Stimulated activated CD8-positive, alpha-beta memory T cell treated with anti-CD3 and anti-CD28 coated beads, Interleukin-4, amount 100 ng/mL, for 4 hours (primary cell): ENCODE measurements at places on chromosomes 1 and 21.

GRCh38 chr1:157776971-157777391 lies at the start of gene FCRL2:
TSS of gene FCRL2 (minus strand) at chr1:157777132. CDS start at chr1:157777073, 59 bp downstream.
- DNase-seq, result no peak

GRCh38 chr1:231549733-231550447 lies 21.4 kb downstream of the TSNAX start:
- DNase-seq, result no peak

- DNase-seq, result no peak
These were observed 215.9 kb downstream of the NEGR1 start for GRCh38 chr1:72066431-72066830.

DNA sequence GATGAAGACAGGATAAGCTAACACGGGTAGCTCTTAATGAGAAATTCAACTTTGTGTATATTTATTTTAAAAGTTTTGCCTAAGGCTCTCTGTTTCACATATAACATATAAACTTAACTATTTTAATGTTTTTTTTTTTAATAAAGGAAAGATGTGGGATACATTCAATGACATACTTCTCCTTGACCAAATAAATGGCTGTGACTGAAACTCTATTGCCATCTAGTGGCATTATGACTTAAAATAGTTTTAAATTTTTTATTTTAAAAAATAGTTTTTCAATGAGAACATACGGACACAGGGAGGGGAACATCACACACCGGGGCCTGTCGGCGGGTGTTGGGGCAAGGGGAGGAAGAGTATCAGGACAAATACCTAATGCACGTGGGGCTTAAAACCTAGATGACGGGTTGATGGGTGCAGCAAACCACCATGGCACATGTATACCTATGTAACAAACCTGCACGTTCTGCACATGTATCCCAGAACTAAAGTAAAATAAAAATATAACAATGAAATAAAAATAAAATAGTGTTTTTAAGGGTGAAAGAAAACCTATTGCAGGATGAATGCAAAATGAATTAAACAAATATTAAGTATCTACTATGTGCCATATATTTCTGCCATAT lies 83.4 kb downstream of the LYST start:
- no peak for DNase-seq

- no peak for DNase-seq
These were observed 120.9 kb downstream of the KCNN3 start for GRCh38 chr1:154749078-154749760.

GRCh38 chr1:26138974-26139558 lies 19.8 kb upstream of the FAM110D start:
- no peak for DNase-seq
